HEK293T (cell line): ENCODE measurements at places on chromosomes 5 and 9.

- DNase-seq: no peak
Observed at GRCh38 chr9:70979966-70980365, 141.5 kb downstream of the TRPM3 start.

- no peak for DNase-seq
Observed at GRCh38 chr5:109573766-109574165, 116.0 kb upstream of the MAN2A1 start.

DNA sequence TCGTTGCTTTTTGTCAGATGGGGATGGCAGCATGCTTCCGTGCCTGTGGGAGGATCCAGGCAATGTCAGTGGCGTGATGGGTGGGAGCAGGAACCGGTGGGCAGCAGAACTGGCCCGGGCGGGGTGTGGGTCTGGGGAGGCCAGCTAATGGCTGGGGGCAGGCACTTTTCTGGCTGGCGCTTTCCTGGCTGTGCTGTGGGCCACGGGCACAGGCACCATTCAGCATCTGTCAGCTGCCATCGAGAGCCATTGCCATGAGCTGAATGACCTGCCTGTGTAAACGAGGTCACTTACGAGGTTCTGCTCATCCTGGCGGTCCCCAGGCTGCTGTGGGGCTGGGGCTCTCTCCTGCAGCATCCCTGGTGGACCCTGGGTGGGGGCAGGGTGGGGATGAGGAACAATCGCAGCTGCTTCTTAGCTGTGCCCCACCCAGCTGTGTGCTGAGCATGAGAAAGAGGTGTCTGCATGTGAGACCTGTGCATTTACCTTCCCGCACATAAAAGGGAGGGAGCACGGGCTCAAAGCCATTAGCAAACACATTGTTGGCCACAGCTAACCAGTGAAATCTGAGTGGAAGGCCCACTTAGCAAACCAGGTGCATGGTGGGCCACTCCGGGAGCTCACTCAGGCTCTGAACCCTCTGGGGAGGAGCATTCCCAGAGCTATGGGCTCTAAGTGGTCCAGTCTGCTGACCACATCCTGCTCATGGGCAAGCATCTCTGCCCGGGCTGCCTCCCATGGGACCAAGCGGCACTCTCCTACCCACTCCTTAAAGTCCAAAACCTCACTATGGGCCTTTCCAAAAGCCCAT lies 41.3 kb upstream of the OLFM1 start:
- DNase-seq: no peak

DNA sequence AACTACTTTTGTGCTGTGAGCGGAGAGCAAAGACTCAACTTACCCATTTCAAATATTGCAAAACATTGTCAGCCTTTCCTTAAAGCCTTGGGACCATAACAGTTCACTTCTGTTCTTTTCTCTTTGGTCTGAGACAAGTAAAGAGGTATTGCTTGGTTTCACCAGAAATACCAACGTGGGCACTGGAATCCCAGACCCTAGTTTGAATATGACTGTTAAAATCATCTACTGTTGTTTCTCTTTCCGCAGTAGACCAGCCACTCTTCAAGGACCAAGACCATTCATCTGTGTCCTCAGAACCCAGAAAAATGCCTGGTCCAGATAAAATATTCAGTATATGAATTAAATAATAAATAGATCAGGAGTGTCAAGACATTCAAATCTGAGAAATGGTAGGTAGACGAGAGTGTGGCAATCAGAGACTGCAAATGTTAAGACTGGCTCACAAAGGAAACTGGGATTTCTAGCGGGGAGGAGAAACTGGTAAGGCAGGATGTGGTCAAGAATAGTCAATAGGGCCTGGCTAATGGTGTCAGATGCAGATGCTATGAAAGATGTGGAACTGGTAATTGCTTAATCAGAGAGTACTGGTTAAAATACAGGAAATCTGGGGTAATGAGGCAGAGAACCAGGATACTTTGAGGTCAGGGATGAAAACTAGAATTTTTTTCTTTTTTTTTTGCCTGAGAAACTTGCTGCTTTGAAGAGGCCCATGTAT lies 82.1 kb upstream of the IL33 start:
- DNase-seq: no peak

GRCh38 chr5:180839227-180839626 lies 21.8 kb downstream of the ZFP62 start:
- DNase-seq: no peak

- no peak for DNase-seq
Observed at GRCh38 chr9:131122158-131122557, 3.2 kb upstream of the NUP214 start.

GRCh38 chr5:60545551-60545950 lies 154.4 kb downstream of the DEPDC1B start:
- no peak for DNase-seq

GRCh38 chr5:16721151-16722096 lies 104.6 kb upstream of the RETREG1 start:
- DNase-seq: peak; percentile 23

DNA sequence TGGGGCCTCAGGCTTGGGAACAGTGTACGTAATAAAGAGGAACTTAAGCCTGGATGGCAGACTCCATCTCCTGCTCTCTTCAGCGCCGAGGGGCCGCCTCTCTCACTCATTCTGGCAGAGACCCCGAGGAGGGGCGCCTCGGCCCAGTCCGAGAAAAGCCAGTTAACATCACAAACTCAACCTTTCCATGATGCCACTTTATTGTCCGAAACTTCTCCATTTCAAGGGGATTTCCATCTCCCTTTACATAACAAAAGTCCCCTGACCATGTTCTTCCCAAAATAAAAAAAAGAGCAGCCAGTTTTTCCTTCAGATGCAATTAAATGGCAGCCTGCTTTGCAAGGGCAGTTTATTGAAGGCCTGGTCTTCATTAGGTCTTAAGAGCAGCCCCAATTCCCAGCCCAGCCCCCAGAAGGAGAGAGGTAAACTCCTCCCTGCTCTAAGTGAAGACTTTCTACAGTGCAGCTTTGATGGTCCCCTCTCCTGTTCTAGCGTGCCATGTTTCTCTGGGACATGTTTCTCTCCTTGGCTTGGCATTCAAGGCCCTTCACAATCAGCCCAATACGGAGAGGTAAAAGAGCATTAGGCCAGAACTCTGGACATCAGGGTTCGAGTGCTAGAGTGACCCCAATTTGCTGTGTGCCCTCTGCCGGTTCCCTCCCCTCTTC lies 19.5 kb upstream of the RAB14 start:
- DNase-seq: no peak

DNA sequence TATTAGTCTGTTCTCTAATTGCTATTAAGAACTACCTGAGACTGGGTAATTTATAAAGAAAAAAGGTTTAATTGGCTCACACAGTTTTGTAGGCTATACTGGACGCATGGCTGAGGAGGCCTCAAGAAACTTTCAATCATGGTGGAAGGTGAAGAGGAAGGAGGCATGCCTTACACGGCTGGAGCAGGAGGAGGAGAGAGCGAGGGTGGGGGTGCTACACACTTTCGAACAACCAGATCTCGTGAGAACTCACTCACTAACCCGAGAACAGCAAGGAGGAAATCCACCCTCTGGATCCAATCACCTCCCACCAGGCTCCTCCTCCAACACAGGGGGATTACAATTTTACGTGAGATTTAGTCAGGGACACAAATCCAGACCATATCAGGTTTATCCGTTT lies 90.0 kb downstream of the RMI1 start:
- DNase-seq: no peak

DNA sequence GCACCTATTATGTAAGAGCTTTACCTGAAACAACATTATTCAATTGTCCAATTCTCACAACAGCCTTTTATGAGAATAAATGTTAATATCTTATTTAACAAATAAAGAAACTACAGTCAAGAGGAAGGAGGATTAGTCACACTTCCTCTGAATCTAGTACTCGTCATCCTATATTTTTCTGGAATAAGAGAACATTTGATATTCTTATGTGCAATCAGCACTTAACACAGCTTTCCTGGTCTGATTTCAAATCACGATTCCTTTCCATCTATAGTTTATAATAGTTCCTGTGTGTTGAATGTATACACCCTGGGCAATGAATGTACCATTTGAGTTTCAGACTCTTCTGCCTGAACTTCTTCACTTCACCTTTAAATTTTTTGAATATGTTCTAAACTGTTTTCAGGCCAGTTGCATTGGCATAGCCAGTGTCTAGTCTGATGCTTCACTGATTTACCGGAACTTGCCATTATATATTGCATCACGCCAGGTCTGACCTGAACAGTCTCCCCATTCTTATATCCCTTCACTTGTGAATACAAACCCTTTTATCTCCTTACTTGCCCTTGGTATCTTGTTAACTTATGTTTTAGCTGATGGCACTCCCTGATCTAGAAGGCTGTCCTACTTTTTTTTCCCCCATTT lies 698.3 kb downstream of the MAT2B start:
- no peak for DNase-seq

- no peak for DNase-seq
Observed at GRCh38 chr5:89232139-89232603, 349.2 kb upstream of the MEF2C start.

DNA sequence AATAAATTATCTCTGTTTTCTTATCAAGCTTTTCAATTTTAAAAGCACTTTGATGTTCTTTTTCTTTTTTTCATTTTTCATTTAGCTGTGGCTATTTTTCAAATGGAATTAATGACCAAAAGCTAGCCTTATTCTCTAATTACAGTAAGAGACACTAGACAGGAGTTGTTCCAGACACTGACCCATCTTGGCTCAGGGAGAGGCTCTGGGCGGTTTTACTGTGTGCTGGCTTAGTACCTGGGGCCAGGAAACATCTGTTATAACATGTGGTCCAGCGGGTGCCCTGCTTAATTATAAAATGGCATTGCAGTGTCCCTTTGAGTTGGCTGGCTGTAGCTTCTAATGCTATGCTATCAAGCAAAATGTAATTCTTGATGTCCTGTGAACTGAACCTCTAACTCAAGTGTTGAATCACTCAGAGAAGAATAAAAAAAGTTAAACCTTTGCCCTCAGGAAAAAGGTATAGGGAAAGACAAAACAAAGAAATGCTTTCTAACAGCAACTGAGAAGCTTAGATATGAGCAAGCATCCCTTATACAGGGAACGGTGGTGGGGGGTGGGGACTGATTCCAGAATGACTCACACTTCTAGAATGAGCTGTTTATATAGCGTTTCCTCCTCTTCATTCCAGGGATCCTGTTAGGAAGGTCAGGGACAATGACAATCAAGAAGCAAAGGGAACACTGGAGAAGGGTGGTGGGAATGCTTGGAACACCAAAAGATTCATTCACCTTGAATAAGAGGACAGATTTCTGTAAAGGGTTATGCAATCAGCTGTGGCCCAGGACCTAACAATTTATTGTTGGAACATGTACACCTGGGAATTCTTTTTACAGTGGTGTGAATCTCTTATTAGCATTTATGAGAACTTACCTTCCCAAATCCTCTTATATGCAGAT lies 58.7 kb upstream of the NFIB start:
- no peak for DNase-seq

DNA sequence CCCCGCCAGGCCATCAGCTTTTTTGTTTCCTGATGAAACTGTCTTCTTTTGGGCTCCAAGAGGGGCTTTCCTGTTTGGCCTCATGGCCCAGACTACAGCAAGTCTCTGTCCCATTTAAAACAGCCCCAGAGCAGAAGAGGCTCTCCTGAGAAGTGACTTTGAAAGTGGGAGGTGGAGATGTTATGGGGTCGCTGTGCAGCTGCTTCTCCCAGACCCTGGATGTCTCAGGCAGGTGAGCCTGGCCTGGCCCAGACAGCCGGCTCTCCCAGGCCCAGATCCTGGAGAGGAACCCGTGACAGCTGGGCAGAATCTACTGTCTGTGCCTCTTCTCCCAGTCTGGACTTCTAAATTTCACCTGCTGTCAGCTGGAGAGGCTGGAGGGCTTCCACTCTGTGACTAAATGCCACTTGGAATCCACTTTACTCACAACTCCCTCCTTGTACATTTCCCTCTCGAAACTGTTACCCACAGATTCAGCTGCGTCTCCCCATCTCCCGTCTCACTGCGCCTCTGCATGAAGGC lies 20.6 kb downstream of the FAM78A start:
- DNase-seq: no peak

GRCh38 chr9:111298731-111299598 lies 31.1 kb downstream of the OR2K2 start:
- peak; percentile 45 for DNase-seq

DNA sequence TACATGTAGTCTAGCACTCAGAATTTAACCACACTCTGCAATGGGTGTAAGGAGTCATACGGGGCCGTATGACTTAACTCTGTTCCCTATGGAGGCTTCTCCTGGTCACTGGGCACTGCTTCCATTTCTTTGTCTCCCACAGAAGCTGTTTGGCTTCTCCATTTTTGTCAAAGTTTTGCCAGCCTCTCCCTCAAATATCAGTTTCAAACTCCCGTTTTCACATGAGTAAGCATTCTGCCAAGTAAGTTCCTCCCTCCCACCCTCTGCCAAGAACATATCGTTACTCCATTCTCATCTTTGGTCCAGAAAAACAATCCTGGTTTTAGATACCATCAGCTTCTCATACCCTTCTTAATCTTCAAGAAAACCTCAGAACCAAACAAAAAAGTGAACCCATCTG lies 6.1 kb downstream of the AFAP1L1 start:
- DNase-seq: no peak

GRCh38 chr9:91923145-91923544 lies 26.9 kb downstream of the ROR2 start:
- DNase-seq: no peak
